ENCODE measurements at places on chromosomes 4 and X.

DNA sequence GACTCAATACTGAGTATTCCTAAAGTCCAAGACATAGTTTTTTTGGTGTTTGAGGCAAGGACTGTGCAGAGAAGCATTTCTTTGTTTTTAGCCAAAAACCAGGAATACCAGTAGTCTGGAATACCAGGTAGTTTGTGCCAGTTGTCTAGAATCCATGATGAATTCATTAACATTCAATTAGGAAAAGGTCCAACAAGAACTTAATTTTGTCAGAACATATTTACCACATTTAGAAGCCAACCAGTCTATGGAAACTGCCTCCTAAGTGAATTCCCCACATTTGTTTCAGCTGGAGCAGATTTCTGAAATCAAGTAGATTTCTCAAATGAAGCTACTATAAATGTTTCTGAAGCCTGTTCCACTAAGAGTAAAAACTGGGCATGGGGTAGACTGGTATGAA, 1584.8 kb upstream of the ADGRL3 start:
- DNase-seq: no peak

DNA sequence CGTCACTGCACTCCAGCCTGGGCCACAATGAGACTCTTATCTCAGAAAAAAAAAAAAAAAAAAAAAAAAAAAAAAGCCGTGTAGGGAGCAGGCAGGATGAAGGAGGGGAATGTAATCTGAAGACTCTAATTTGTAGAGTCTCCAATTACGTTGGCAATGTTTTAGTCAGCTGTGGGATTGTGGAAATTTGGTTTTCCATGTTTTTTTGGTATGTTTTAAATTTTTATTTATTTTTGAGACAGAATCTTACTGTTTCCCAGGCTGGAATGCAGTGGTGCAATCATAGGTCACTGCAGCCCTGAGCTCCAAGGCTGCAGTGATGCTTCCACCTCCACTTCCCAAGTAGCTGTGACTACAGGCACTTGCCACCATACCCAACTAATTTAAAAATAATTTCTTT, 56.5 kb downstream of the NSD2 start:
- DNase-seq: no peak

- DNase-seq: no peak
Observed at GRCh38 chr4:155539746-155540145, 126.9 kb upstream of the GUCY1A1 start.

GRCh38 chr4:117467404-117467803, 382.0 kb upstream of the TRAM1L1 start:
- DNase-seq: no peak
